ENCODE measurements at places on chromosomes 4 and X. TPM values are rescaled to one million over a fixed set of nuclear protein-coding genes. Genes with fewer than 3 reads are reported as not detected.
A peak's percentile ranks its signal among the peaks of the same experiment; 100 is the strongest.

DNA sequence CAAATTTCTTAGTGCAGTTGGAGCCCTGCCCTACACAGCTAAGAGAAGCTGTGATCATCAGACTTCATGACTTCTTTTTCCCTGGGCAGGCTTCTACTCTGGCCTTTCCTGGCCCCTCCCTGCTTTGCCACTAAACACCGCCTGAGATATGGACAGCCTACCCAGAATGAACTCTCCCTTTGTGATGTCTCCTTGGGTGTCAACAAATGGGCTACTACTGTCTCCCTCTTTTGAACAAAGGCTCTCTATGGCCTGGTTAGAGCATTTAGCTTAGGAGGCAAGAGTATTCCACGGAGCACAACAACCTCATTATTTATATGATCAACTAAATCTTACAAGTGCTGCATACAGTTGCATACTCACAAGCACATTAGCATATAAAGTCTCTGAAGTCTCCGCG lies 127.6 kb upstream of the HCCS start:
- no peaks in the 10 kb centered on the region for H3K4me1 ChIP-seq
- no peaks in the 10 kb centered on the region for H3K27me3 ChIP-seq
- H3K27ac ChIP-seq = no peak overlapping the region
- H3K36me3 ChIP-seq = no peaks in the 10 kb centered on the region

DNA sequence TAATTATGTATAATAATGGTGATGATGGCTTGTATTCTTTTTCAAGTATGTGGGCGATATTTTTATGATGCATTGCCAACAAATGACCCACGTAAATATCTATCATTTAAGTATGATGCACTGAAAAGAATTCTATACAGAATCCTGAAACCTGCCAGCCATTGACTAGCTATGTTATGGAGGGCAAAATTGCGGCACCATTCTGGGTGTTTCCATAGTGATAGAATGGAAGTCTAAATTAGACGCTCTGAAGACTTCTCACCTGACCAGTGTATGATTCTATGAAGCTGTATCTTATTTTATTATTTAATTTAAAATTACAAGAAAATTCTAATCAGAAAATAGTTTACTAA lies 677 bp upstream of the CENPC start:
- H3K4me1 ChIP-seq = peaks cover 36% of the 10 kb centered on the region
- H3K4me3 ChIP-seq = peak overlapping the region; percentile 72
- peaks cover 22% of the 10 kb centered on the region for H3K36me3 ChIP-seq
- H3K27ac ChIP-seq = peak overlapping the region; percentile 93
- H3K27me3 ChIP-seq = no peaks in the 10 kb centered on the region

- no peaks in the 10 kb centered on the region for H3K36me3 ChIP-seq
- H3K27me3 ChIP-seq = no peaks in the 10 kb centered on the region
- H3K4me3 ChIP-seq = no peak overlapping the region
- no peaks in the 10 kb centered on the region for H3K4me1 ChIP-seq
Measured at GRCh38 chr4:82491251-82491960, 61.0 kb downstream of the ENOPH1 start.

RPA4 gene
- total RNA-seq = 1.5 TPM

GRCh38 chr4:7868892-7869471 lies 70.7 kb downstream of the AFAP1 start:
- no peaks in the 10 kb centered on the region for H3K36me3 ChIP-seq
- no peak overlapping the region for H3K4me3 ChIP-seq
- no peaks in the 10 kb centered on the region for H3K27me3 ChIP-seq
- no peak overlapping the region for H3K27ac ChIP-seq

DNA sequence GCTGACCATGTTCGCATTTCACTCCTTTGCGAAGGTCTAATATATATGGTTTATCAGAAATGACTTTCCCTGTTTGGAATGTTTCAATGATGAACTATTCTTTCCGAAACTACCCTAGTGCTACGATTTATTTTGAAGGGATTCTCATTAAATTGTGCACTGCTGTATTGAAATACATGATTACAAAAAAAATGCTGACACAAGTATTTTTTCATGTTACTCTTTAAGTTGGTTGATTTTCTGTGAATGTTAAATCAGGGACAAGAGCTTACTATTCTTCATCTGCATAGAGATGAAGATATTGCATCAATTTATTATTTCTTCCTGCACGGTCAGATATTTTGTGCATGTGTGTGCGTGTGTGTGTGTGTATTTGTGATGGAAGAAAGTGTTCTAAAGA lies 731.5 kb upstream of the AGA start:
- no peaks in the 10 kb centered on the region for H3K27me3 ChIP-seq
- no peaks in the 10 kb centered on the region for H3K36me3 ChIP-seq
- H3K27ac ChIP-seq = no peak overlapping the region
- H3K4me1 ChIP-seq = no peaks in the 10 kb centered on the region

SEC24D gene
- total RNA-seq = 42.0 TPM

GRCh38 chr4:82739287-82740190 lies 59.1 kb downstream of the SCD5 start:
- no peaks in the 10 kb centered on the region for H3K4me1 ChIP-seq
- DNase-seq = peak; percentile 88
- no peak overlapping the region for H3K4me3 ChIP-seq

- no peak for DNase-seq
- H3K4me1 ChIP-seq = no peaks in the 10 kb centered on the region
- no peak overlapping the region for H3K27ac ChIP-seq
- H3K27me3 ChIP-seq = peaks cover 21% of the 10 kb centered on the region
- H3K4me3 ChIP-seq = no peak overlapping the region
Measured at GRCh38 chrX:108022491-108023089, 22.3 kb upstream of the VSIG1 start.

SOWAHD gene
- total RNA-seq = 8.7 TPM
